ENCODE measurements at places on chromosomes 11 and 22.
A peak's percentile ranks its signal among the peaks of the same experiment; 100 is the strongest.

GRCh38 chr11:70506658-70506970 lies 108.3 kb downstream of the CTTN start:
- DNase-seq, result no peak

DNA sequence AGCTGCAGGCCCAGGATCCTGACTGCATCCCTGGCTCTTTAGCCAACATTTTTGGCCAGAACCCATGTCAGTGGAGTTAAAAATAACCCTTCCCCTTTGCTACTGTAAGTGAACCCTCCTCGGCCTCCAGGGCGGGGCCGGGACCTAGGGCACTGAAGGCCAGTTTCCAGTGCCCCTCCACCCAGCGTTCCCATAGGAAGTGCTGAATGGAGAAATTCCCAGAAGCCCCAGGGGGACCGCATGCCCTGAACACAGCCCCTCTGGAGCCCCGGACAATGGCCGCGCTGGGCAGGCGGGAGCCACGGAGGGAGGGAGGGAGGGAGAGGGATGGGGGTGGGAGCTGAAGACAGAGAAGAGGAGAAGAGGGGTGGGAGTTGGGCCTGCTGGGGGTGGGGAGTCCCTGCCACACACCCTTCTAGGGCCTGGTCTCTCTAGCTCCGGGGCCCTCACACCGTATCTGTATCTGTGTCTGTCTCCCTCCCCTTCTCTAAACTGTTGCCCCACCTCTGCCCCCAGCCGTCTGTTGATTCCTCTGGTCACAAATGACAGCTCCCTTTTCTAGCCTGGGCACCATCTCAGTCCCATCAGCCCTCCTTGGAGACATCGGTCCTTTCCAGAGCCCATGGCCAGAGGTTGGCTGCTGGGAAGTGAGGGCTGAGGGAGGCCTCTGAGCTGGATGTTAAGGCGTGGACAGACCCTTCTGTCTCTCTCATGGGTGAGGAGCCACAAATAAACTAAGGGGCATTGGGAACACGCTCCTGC lies 10.9 kb downstream of the PDGFB start:
- DNase-seq, result peak; percentile 87

- DNase-seq, result peak; percentile 89
These were observed 817 bp downstream of the ARL2 start for GRCh38 chr11:65014726-65015227.

- no peak for DNase-seq
These were observed 43.2 kb downstream of the DKK3 start for GRCh38 chr11:11965192-11965591.

DNA sequence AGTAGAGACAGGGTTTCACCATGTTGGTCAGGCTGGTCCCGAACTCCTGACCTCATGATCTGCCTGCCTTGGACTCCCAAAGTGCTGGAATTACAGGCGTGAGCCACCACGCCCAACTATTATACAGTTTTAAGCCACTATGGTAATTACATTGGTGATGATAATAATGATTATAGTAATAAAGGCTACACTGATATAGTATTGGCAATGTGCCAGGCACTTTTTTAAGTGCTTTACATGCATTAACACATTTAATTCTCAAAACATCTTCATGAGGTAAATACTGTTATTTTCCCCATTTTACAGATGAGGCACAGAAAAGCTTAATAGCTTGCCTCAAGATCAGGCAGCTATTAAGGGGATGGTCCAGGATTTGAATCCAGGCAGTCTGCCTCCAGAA lies 222.5 kb downstream of the SOX6 start:
- DNase-seq, result no peak

- DNase-seq, result peak; percentile 18
These were observed 49.7 kb downstream of the CD82 start for GRCh38 chr11:44615041-44615755.

- peak; percentile 94 for DNase-seq
These were observed at the start of gene HIRA for GRCh38 chr22:19431649-19432132. Gene HIRA, minus strand, starts transcription at chr22:19431733. Its CDS starts 257 bp downstream, at chr22:19431476.

GRCh38 chr11:91194546-91194945 lies 971.7 kb upstream of the CHORDC1 start:
- no peak for DNase-seq

DNA sequence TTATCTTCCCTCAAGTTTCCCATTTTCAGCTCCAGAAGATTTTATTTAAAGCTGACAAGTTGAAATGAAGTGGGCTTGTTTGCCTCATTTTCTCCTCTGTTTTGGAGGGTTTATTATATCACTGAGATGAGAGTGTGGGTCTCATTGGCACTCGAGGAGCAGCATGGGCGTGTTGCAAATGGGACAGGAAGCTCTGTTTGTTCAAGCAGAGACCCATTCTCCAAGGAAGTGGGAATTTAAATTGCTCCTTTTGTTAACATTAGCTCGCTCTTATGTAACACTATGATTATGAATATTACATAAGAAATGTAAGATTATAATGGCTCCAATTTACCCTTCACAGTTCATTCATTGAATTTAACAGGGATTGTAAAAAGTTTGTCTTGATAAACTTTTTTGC lies 317.7 kb upstream of the CTSC start:
- no peak for DNase-seq

- no peak for DNase-seq
These were observed 81.4 kb downstream of the RCN1 start for GRCh38 chr11:32172041-32172847.

GRCh38 chr11:21893565-21893867 lies 299.4 kb upstream of the ANO5 start:
- no peak for DNase-seq

GRCh38 chr11:6402061-6402470 lies 11.8 kb downstream of the SMPD1 start:
- no peak for DNase-seq
